ENCODE measurements at places on chromosomes 4 and X.

DNA sequence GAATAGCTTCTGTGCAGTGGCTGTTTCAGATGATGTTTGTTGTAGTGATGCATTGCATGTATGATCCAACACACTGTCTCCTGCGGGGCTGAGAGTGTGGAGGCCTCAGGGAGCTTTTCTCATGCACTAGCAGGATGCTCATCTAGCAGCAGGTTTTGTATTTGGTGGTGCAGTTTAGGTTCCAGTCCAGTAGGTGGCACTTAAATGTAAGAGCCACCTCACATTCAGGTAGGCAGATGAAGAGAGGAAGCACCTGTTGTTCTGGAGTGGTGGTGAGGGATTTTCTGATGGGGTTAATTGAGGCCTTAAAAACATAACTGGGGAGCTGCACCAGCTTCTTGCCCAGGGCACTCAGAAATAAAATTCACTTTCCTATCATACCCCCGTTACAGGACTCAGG is 300.9 kb downstream of the SPIN4 start:
- DNase-seq = no peak

DNA sequence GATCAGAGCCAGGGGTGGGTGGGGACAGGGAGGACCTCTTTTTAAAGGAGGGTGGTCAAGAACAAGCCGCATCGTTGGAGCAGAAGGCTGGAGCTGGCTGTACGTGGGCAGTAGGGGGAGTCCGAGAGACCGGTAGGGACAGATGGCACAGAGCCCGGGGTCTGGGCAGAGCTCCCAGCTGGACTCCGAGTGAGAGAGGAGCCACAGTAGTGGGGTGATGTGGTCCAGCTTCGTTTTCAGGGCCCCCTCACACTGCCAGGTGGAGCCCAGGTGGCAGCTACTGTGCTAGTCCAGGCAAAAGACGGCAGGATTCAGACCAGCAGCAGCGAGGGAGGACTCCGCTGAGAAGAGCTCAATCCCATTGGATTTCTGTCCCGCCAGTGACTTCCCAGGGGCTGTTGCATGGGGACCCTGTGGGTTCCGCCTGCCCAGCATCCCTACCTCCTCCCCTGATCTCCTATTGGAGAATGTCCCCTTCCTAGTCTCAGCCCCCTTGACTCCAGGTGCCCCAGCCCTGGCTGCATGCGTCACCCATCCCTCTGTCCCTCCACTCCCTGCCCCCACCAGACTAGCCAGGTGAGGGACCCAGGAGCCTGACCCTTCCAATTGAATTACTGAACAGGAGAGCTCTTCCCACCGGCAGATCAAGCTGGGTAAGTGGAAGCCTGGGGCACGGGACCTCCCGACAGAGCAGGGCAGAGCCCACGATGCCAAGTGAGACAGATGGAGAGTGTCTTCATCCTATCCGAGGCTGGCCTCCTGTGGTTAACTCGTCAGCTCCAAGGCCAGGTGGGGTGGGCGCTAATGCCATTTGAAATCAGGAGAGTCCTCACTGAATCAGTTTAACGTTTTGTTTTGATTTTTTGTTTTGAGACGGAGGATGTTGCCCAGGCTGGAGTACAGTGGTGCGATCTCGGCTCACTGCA is 2.9 kb downstream of the ARHGAP4 start:
- peak; percentile 71 for DNase-seq

- no peak for DNase-seq
These were observed 269.2 kb downstream of the CBLL2 start for GRCh38 chrX:22541926-22542325.

DNA sequence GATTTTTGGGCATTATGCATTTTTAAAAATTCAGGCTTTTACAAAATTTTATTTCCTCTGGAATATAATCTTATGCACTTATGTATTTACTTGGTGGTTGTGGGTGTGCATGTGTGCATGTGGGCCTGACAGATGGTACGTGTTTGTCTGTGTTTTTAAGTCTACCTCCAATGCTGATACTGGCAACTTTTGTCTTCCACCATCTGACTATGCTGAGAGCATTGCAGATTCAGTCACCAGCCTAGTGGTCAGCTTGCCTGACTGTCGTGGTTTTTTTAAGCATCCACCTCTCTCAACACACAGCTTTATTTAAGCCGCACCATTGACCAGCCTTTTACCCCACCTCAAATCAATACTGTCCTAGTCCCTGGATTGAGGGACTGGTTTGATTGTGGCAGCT is 37.1 kb downstream of the FSTL5 start:
- no peak for DNase-seq

DNA sequence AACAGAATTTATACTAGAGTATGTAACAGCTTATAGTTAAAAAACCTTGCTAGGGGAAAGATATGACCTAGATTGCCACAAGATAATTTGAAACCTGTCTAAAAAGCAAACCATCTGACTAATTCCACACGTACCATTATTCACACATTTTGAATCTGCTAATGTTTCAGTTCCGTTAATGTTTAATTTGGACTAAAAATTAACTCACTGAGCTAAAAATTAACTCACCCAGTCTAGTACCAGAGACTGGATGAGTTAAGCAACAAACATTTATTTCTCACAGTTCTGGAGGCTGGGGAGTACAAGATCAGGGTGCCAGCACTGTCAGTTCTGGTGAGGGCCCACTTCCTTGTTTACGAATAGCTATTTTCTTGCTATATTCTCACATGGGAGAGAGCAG is 231.5 kb upstream of the DIAPH2 start:
- DNase-seq = no peak

DNA sequence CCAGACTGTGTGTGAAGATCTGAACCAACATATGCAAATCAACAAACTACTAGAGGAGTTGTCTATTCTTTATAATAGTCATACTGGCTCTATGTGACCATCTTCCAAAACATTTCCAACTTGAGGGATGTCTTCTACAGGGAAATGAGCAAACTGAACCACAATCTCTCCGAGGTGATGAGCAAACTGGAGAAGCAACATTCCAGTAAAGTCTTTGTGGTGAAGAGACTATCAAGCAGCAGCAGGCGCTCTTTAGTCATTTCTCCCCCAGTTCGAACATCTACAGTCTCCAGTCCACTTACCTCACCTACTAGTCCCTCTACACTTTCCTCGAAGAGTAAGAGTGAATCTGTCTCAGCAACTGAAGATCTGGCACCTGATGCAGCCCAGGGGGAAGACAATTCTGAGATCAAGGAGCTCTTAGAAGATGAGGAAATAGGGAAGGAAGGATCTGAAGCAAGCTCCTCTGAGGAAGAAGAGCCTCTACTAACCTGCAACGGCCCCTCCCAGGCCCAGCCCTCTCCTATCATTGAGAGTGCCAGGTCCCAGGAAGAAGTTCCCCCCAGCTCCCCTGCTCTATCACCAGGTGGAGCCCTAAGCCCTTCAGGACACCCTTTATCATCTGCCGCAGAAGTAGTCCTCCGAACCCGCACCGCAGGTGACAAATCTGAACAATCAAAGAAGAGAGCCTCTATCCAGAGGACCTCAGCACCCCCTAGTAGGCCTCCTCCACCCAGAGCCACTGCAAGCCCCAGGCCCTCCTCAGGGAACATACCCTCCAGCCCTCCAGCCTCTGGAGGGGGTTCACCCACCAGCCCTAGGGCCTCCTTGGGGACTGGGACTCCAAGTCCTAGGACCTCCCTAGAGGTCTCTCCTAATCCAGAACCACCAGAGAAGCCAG is 98.1 kb downstream of the HNRNPD start:
- DNase-seq = no peak

GRCh38 chr4:89161841-89162240 is 50.5 kb downstream of the TIGD2 start:
- DNase-seq = no peak

- peak; percentile 22 for DNase-seq
These were observed 357.7 kb downstream of the C4orf33 start for GRCh38 chr4:129453524-129454200.

DNA sequence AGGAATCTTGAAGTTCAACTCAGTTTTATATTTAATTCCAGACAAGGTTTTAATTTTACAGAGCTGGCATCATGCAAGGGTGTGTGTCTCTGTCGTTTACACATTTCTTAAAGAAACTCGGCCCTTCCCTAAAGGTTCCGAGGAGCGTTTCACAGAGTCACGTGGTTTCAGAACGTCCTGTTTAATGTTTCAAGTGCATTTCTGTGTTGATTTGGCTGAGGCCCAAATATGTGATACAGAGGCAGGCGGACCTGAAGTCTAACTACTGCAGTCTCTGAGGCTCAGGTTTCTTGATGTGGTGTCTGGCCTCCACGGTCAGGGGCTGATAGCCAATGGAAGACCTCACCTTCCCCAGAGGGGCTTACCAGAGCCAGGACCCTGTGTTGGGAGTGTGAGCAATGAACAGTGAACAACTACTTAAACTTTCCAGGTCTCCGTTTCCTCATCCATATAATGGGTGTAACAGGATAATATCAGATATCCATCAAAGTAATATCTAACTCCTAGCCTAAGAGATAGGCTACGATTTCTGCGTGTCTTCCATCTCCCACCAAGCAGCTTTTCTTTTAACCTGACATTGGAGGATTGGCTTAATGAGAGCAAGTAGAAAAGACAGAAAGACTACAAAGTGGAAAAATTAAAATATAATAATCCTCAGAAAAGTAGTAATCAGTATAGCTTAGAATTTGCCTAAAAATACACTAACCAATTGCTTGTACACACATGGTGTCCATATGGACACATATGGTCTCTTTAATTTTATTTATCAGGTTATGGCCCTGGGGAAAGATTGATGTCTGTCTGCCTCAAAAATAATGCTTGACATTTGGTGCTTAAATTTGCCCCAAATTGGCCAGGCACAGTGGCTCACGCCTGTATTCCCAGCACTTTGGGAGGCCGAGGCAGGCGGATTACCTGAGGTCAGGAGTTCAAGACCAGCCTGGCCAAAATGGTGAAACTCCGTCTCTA is 50.0 kb upstream of the TRIM2 start:
- DNase-seq = peak; percentile 38

DNA sequence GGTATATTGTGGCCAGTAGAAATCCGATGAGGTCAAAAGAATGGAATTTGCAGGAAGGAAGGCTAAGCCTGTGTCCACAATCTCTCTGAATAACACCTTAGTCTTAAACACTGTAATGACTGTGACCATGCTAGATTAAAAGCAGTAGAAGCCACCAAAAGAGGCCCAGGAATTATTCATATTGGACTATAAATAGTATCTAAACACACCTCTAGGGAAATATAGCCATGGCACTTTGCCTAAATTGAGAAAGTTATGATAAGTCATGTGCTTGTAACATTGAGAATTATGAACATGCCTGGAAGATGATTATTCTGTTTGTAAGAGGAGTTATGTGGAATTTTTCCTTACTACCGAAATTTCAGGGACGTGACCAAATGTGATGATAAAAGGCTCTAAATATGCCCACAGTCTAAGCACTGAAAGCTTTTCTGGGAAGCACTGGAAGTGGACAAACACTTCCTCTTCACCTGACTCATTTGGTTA is 298.5 kb downstream of the KCTD8 start:
- DNase-seq = peak; percentile 6

DNA sequence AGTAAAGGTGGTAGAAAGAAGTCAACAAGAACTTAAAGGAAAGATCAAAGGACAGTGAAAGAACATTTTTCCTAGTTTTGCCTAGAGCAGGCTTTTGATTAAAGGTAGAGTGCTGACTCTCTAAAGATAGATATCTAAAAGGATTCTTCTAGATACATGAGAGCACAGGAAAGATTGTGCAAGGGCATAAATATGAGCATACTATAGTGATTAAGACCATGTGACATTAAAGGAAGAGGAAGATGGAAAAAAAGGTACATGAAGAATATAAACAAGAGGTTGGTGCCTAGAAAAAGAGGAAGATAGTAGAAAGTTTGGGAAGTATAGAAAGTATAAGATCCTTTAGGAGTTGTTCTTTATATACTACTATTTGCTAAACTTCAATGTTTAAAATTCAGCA is 26.1 kb upstream of the TET2 start:
- DNase-seq = no peak

DNA sequence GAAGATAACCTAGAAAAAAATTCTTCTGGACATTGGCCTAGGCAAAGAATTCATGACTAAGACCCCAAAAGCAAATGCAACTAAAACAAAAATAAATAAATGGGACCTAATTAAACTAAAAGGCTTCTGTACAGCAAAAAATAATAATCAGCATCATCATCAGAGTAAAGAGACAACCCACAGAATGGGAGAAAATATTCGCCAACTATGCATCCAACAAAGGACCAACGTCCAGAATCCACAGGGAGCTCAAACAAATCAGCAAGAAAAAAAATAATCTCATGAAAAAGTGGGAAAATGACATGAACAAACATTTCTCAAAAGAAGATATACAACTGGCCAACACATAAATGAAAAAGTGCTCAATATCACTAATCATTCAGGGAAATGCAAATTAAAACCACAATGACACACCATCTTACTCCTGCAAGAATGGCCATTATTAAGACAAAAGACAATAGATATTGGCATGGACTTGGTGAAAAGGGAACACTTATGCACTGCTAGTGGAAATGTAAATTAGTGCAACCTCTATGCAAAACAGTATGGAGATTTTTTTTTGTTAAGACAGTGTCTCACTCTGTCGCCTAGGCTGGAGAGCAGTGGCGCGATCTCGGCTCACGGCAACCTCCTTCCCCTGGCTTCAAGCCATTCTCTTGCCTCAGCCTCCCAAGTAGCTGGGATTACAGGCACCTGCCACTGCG is 29.9 kb downstream of the ELF2 start:
- no peak for DNase-seq

- peak; percentile 91 for DNase-seq
These were observed at the start of gene SCRG1 for GRCh38 chr4:173398779-173399415. SCRG1 (minus strand) TSS chr4:173399116; CDS start chr4:173391414, 7,702 bp downstream.

GRCh38 chrX:2697741-2698299 is 6.7 kb downstream of the CD99 start:
- no peak for DNase-seq

GRCh38 chrX:30060718-30061117 is 154.6 kb upstream of the MAGEB2 start:
- no peak for DNase-seq

DNA sequence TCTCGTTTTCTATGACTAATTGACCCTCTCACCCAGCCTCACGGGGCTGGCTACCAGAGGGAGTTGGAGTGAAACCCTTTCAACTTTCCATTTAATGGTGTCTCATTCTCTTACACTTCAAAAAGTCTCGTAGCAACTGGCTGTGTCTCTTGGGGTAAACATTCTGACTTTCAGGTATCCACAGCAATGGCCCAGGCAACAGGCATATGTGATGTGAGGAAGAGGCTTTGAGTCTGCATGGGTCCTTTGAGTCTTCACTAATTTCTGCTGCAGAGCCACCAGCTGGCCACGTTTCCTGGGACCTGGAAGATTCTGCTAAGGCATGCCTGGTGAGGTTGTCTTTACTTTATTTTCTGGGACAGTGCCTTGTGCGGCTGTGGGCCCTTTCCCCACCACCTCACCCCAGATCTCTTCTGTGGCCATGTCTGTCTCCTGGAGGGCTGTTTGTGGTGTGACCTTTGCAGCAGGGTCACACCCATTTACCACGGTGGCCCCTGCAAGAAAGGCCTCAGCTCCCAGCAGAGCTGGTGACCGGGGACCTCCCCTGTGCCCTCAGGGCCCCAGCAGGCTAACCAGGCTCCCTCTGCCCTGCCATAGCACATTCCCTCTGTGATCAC is 112.5 kb upstream of the FRG1 start:
- DNase-seq = no peak

- no peak for DNase-seq
These were observed 24.9 kb upstream of the MAN2B2 start for GRCh38 chr4:6549890-6550620.

GRCh38 chr4:105677709-105678108 is 30.8 kb downstream of the INTS12 start:
- no peak for DNase-seq

- DNase-seq = peak; percentile 30
These were observed 406.5 kb downstream of the IQCM start for GRCh38 chr4:149409146-149409545.

GRCh38 chr4:8275548-8275910 is 6.0 kb downstream of the HTRA3 start:
- no peak for DNase-seq

GRCh38 chrX:120617996-120618630 is 11.7 kb downstream of the C1GALT1C1 start:
- DNase-seq = no peak

Data from muscle of back (tissue), 13 donors.